ENCODE measurements at places on chromosomes 1 and 21.

DNA sequence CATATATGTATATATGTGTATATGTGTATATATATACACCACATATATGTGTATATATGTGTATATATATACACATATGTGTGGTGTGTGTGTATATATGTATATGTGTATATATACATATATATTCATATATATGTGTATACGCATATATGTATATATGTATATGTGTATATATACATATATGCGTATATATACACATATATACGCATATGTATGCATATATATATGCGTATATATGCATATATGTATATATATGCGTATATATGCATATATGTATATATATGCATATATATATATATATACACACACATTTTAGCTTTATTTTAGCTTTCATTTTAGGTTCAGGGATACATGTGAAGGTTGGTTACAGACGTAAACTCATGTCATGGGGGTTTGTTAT lies 54.8 kb downstream of the PRKACB start:
- no peak for DNase-seq

DNA sequence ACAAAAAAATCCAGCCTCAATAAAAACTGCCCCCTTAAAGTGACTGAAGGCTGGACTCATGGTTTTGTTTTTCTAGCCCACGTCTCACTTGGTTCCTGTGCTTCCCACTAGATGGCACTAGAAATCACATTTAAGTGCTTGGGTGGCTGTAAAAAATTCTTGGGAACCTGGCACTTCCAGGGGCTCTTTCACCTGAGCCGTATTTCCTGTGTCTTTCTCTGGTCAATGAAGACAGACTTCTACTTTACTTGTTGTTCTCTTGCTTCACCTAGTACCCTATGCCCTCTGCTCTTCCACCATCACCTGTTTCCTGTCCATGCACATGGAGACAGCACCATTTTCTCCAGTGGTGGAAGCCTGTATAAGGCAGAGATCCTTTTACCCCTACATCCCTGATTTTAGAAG lies 20.0 kb downstream of the METTL13 start:
- peak; percentile 14 for DNase-seq

DNA sequence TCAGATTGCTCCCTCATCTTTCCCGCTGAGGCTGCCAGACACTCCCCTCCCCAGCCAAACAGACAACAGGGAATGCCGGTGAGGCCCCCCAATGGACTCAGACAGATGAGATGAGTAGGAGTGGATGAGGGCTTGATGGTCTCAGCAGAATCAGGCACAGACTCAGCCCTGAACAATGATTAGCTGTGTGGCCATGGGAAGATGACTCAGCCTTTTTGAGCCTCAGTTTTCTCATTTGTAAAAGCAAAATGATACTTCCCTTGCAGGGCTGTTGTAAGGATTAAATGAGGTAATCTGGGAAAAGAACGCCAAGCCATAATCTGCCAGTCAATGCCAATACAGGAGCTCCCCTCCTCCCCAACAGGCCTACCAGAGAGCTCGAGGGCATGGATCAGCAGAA lies 12.4 kb downstream of the C1orf198 start:
- no peak for DNase-seq

- no peak for DNase-seq
Observed at GRCh38 chr1:169576935-169577331, 9.3 kb downstream of the F5 start.

DNA sequence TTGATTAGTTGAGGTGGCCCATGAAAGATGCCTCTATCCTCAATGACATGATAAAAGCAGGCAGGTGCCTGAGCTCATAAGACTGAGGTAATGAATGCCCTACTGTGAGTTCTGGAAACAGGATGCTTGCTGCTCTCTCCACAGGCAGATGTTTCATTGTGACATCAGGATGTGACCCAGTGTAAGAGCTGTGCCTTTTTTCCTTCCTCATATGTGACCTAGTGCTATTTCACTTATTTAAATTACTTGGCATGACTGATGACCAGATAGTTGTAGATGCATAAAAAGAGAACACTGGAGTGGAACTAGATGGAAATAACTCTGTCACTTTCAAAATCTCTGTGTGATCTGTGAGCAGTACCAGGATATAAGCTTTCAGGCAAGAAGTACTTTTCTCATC lies 31.9 kb downstream of the KIF14 start:
- DNase-seq, result no peak
